ENCODE measurements at places on chromosomes 6 and 20.
A peak's percentile ranks its signal among the peaks of the same experiment; 100 is the strongest.

DNA sequence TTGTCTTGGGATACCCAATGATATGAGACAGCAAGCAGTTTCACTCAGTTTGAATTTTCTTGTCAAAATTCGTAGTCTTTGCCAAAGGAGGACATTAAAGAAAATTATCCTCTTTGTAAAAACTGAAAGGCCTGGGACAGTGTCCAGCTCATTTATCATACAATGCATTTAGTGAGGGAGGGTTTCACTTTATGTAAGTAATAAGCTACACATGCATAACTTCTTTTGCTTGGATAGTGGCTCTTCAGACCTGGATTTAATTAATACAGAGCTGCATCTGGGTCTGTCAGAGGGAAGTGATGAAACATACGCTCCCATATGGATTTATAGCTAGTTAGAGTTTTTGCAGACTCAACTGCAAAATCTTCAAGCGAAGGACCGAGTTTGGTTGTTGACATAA, 175.6 kb downstream of the PHACTR1 start:
- DNase-seq: no peak

GRCh38 chr6:113833537-113833936, 23.6 kb upstream of the MARCKS start:
- no peak for DNase-seq

DNA sequence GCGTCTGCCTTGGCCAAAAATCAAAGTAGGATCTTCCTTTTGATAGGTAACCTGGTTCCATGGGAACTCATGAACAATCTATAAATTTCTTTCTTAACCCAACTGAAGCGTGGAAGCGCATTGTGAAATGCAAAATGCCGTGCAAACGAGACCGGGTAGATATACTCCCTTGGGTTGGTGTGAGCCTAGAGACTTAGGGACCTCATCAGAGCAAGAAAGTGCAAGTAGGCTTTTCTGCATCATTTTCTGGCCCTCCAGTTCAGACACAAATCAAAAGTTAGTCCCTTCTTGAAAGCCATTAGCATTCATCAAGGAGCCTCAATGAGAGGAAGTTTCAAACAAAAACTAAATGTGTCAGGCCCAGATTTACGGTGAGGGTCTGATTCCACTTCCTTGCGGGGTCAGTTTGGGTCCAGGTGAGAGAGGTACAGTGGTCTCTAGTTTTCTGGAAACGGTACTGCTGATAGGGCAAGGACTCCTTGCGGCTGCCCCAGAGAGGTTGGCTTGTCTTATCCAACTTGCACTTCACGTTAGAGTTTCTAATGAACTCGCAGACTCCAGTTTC, 5.3 kb upstream of the ZNF184 start:
- DNase-seq: peak; percentile 34

- DNase-seq: no peak
These were observed 5.0 kb downstream of the BRD2 start for GRCh38 chr6:32973144-32974015.

GRCh38 chr6:116975600-116975999, 98.6 kb downstream of the RFX6 start:
- no peak for DNase-seq

DNA sequence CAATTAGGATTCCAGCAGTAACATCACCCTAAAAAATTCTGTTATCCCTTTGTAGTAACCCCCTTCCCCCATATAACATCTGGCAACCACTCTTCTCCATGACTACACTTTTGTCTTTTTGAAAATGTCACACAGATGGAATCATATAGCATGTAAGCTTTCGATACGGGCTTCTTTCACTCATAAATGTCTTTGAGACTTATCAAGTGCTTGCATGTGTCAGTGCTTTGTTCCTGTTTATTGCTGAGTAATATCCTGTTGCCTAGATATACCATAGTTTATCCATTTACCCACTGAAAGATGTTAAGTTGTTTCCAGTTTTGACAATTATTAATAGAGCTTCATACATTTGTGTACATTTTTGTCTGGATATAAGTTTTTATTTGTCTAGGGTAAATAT, 10.4 kb upstream of the SNPH start:
- no peak for DNase-seq

- no peak for DNase-seq
These were observed 407.7 kb downstream of the CDH26 start for GRCh38 chr20:60365882-60366281.

- no peak for DNase-seq
These were observed 4.9 kb downstream of the TBXT start for GRCh38 chr6:166162599-166163342.

DNA sequence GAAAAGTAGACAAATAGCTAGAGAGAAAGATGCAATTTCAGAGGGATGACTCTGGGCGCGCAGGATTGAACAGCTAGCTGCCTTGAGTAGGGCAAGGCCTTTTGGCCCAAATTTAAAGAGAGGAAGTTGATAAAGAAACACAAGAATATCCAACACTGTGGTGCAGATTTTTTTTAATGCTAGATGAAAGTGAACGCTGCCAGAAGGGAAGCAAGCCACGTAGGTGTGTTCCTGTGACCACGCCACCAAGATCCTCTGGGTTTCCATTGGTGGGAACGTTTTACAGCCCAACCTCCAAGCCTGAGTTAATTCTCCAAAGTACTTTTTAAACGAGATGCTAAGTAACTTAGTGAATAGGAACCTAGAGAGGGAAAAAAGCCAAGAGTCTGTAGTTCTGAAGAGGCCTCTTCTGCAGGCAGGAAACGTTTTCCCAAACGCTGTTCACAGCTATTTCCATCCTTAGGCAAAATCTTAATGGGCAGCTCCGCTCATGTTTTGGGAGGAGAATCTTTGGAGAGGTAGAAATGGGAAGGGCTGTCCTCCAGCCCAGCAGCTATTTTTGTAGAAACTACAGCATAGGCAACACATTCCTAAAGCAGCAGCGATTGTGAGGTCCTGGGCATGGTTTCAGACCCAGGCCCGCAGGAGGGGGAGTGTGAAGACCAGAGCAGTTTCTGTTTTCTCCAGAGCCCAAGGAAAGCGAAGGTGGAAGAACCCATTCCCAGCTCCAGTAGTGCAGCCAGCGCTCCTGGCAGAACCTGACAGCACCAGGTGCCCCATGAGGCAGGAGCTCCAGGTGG, 8.2 kb downstream of the LY86 start:
- no peak for DNase-seq

DNA sequence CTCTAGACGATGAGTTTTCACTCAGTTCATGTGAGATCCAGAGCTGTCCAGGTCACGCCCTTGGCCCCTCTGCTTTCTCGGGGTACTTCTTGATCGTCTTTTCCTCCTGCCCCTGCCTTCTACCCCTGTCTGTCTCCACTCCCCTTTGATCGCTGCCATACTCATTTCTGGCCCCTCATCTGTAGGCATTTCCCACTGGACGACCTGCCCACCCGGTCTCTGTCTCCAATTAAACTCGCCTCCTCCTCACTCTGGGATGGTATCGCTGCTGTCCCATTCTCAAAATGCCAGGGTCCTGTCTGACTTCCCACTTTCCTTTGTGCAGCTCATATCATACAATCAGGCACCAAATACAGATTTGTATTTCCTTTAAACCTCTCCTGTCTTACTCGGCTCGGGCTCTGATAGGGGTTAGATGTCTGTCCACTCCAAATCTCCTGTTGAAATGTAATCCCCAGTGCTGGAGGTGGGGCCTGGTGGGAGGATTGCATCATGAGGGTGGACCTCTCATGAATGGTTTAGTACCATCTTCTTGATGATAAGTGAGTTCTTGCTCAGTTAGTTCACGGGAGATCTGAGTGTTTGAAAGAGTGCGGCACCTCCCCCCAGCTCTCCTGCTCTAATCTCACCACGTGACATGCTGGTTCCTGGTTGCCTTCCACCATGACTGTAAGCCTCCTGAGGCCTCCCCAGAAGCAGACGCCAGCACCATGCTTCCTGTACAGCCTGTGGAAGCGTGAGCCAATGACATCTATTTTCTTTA, 3.5 kb upstream of the SYNJ2 start:
- DNase-seq: no peak
